ENCODE measurements at places on chromosomes 5 and 9.

DNA sequence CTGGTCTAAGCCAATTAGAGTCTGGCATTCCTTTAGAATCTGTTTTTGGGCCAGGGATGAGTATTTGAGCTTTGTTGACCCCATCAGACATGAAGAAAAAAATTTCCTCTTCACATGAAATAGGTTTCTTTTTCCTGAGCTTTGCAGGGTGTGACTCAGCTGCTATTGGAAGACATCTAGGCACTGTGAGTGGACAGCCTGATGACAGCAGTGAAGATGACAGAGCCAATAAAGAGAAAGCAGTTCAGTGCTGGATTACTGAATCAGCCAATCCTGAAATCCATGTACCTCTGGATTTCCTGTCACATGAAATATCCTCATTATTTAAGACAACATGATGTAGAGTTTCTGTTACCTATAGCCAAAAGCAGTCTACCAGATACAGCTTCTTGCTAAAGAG is 51.3 kb upstream of the GRIA1 start:
- no peak for DNase-seq

DNA sequence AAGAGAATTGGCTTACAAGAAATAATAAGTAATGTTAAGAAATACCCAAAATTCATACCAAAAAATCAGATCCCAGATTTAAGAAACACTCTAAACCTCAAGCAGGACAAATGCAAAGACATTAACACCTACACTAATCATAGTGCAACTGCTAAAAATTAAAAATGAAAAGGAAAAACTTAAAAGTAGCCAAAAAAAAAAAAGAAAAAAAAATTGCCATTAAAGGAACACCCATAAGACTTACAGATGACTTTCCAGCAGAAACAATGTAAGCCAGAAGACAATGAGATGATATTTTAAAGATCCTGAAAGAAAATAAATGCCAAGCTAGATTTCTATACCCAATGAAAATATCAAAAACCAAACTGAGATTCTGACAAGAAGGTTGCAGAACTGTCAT is 101.5 kb downstream of the DENND1A start:
- DNase-seq: no peak

DNA sequence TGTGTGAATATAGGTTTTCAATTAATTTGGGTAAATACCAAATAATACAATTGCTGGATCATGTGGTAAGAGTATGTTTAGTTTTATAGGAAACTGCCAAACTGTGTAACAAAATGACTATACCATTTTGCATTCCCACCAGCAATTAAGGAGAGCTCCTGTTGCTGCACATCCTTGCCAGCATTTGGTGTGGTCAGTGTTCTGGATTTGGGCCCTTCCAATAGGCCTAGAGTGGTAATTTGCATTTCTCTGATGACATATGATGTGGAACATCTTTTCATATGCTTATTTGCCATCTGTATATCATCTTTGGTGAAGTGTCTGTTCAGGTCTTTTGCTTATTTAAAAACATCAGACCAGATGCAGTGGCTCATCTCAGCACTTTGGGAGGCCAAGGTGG is 11.6 kb upstream of the RFK start:
- no peak for DNase-seq

- DNase-seq: no peak
Observed at GRCh38 chr5:91365498-91365897, 17.6 kb downstream of the ARRDC3 start.

- no peak for DNase-seq
Observed at GRCh38 chr5:83844449-83845068, 123.9 kb upstream of the HAPLN1 start.
